ENCODE measurements at places on chromosomes 13 and 19. TPM values are rescaled to one million over a fixed set of nuclear protein-coding genes. Genes with fewer than 3 reads are reported as not detected.
A peak's percentile ranks its signal among the peaks of the same experiment; 100 is the strongest.

MED16 gene
- 26.8 TPM for total RNA-seq

UBL3 gene
- total RNA-seq: 44.9 TPM

TEX101 gene
- not detected for total RNA-seq

CYP2A6 gene
- total RNA-seq: not detected

SIGLEC6 gene
- total RNA-seq: not detected

PTH2 gene
- not detected for total RNA-seq

CDKN2D gene
- 6.1 TPM for total RNA-seq

RRAS gene
- 43.2 TPM for total RNA-seq

GFY gene
- total RNA-seq: not detected

ANKRD24 gene
- total RNA-seq: under 0.01 TPM

GRCh38 chr13:36493046-36493445, 60.8 kb downstream of the CCNA1 start:
- DNase-seq: no peak

DNA sequence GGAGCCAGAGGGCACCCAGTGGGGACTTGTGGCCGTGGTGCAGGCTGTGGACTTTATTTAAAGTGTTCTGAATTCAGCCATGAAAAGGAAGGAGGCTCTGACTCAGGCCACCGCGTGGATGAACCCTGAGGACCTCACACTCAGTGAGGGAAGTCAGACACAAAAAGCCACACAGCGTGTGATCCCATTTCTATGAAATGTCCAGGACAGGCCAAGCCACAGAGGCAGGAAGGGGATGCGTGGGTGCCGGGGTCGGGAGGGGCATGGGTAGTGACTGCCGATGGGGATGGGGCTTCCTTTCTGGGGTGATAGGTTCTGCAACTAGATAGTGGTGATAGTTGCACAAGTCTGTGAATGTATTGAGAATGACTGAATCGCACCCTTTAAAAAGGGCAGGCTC, 8.7 kb upstream of the ZBTB7A start:
- no peak for DNase-seq

DNA sequence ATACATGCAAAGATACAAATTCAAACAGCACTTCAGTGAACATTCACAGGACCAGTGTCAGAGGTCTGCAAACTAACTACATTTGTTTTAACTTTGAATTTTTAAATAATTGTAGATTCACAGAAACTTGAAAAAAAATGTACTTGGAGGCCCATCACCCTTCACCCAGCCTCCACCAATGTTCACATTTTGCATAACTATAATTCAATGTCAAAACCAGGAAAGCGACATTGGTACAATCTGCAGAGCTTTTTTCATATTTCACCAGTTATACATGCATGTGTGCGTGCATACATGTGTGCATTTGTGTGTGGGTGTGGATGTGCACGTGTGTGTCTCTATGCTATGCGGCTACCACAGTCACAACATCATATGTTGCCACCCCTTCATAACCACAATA, 18.9 kb downstream of the CEACAM3 start:
- no peak for DNase-seq

GRCh38 chr13:110634558-110634957, 19.2 kb downstream of the NAXD start:
- DNase-seq: peak; percentile 48

GRCh38 chr13:49443357-49443703, 534 bp downstream of the CAB39L start:
- no peak for DNase-seq

GRCh38 chr19:6279931-6280591, at the start of gene MLLT1:
Gene MLLT1 (minus strand): TSS chr19:6279975. CDS start chr19:6279784, 191 bp downstream.
- DNase-seq: peak; percentile 97

GRCh38 chr13:39402221-39402970, 200.6 kb downstream of the LHFPL6 start:
- DNase-seq: no peak

DNA sequence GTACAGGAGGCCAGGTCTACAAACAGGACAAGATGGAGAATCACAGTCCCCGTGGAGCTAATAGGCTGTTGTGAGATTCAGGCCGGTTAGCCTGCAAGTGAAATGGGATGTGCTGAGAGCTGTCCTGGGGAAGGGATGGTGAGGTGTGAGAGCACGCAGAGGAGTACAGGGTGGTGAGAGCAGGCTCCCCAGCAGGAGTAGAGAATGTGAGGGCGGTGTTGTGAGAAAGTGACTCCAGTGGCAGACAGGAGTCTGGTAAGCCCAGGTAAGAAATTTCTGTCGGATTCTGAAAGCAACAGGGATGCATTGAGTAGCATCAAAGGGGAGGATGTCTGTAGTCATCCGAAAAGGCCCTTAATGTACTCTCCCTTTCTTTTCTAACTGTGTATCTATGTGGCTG, 50.7 kb upstream of the GPR183 start:
- no peak for DNase-seq

- DNase-seq: no peak
These were observed 151.0 kb downstream of the DCT start for GRCh38 chr13:94328381-94329041.

- DNase-seq: peak; percentile 27
These were observed 536 bp upstream of the AKAP8 start for GRCh38 chr19:15379999-15380647.

DNA sequence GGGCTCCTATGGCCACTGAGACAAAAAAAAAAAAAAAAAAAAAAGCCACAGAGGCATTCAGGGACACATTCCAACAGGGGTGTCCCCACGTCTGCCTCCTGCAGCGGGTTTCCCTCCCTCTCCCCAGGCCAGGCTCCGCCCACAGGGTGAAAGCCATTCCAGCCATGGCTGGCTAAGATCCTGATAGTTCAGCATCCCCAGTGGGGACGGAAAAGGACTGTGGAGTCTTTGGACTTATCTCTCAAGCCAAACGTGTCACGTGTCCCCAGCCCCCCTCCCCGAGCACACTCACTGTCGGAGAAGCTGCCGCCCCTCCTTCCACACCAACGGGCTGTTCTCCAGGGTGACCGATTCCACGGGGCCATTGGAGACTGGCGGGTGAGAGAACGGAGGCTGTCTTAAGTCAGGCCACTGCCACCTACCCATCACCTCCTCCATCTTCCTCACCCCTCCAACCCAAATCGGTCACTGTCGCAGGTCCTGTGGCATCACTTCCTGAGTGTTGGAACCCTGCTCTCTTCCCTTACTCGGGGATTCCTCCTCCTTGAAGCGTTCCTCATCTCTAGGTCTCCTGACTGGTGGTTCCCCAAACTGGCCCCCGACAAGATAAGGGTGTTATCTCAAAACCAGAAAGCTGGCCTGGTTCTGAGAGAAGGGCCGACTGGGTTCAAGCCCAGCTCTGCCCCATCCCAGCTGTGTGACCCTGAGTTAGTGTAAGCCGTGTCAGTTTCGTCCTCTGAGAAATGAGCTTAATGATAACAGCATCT, 9.1 kb upstream of the FKRP start:
- DNase-seq: no peak

DNA sequence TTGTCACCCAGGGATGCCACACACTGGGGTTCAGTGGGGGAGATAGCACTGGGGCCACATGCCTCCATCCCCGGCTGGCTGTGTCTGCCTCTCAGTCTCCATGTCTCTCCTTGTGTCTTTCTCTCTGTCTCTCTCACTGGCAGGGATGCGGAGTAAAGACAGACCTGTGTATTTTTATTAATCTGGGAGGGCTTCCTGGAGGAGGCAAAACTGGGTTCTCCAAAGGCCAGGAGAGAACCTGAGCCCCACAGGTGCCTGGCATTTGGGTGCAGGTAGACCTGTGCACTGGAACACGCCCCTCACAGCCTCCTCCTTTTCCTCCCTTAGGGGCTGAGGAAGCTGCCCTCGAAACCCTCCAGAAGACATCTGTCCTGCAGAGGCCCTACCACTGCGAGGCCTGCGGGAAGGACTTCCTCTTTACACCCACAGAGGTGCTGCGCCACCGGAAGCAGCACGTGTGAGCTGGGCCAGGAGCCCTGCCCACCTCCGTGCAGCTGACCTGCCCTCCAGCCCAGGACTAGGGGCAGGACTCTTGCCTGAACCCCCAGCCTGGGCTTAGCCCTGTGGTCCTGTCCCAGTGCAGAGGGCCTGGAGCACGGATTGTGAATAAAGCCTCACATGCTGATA, 32.7 kb downstream of the DHX34 start:
- DNase-seq: no peak

GRCh38 chr13:47813718-47814117, 187.4 kb downstream of the SUCLA2 start:
- DNase-seq: no peak

DNA sequence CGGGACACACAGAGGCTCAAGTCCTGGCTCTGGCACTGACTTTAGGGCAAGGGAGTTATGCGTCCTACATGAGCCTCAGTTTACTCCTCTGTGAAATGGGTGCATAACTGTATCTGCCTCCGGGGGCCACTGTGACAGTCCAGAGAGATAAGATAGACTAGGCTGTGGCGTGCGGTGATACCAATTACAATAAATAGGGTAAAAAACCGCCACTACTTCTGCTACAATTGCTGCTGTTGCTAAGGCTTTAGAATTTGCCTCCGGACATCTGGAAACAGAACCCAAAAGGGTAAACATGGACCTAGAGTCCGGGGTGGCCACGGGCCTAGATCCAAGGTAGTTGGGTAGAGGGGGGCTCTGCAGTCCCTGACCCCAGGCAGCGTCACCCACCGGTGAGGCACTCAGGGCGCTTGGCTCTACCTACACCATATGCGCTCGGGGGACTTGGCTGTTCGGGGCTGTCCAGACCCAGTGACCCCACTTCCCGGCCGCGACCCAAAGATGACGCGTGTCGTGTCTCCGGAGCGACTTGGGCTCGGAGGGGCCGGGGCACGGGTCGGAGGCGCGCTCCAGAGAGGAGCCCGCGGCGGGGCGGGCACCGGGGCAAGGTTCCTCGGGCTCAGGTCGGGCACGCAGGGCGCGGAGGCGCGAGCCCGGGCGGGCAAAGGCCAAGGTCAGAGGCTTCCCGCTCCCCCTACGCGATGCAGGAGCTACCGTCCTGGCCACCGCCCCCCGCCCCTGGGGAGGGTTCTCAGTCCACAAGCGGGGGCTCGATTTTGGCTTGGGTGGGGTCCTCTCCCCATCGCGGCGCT, 1.1 kb downstream of the INSR start:
- no peak for DNase-seq

- peak; percentile 23 for DNase-seq
These were observed 91.8 kb downstream of the UBL3 start for GRCh38 chr13:29758531-29759114.

All from fibroblast of villous mesenchyme (primary cell).